ENCODE measurements at places on chromosomes 7 and 10.

DNA sequence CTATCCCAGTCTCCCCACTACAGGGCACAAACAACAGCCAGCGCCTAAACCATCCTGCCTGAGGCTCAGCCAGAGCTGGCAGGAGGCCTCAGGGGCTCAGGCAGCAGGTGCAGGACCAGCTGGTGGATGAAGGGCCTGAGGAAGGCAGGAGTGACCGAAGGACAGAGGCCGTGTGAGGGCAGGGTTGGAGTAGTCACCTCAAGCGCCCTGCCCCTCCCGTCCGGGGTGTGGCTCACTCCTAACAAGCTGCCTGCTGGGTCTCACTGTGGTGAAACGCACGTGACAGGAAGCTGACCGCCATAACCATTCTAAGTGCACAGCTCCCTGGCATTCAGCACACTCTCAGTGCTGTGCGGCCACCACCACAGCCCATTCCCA is 281.1 kb downstream of the ELFN1 start:
- DNase-seq: no peak

DNA sequence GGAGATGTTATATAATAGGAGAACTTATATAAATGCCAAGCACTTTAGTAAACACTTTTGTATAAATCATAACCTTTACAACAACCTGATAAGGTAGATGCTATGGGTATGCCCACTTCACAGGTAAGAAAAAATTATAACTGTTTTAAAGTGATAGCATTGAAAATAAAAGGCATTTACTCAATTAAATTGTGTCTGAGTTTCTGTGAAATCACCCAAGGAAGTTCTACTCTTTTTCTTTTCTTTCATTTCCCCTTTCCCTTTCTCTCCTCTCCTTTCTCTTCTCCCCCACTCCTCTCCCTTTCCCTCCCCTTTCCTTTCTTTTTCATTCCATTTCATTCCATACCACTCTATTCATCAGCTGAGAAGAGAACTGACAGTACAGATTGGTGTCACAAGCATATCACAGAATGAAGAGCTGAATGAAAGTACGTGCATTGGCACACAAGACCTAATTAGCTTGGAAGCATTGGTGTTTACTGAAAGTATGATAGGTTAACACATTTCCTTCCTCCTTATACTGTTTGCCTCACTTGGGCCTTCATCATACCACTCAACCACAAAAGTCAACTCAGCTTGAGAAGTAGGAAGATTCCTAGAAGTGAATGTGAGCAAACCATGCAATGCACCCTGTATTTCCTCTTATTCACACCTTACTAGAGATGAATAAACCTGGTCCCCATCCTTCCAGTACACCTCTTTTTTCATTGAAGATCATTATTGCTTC is 117.9 kb upstream of the AGR3 start:
- DNase-seq: peak; percentile 52

GRCh38 chr7:921581-922333 is 32.7 kb downstream of the ADAP1 start:
- no peak for DNase-seq

DNA sequence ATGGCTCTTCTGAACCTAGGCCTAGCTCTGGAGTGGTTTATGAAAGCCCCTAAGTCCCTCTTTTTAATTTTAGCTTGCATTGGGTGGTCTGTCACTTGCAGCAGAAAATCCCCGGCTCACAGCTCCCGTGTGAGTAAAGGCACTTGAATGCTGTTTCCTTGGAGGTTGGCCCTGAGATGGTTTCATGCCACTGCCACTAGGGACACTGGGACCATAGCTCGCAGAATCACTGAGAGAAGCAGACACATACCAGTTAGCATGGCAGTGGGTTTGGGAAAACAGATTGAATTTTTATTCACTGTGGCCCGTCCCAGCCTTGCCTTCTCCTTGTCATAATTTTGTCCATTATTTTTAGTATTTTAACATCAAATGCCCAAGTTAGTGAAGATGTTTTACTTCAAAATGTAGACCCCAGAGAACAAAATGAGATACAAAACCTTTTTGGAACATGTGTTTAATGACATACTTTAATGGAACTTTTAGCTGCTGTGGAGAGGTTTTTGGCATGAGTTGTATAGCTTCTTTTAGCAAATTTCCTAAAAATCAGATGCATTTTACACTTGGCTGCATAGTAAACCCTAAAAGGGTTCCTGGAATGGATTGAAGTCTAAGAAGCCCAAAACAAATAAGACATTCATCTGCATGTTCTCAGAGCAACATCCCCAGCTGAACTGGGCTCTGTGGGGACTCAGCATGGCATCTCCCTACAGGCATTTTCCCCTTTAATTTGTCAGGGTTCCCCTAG is 259.7 kb upstream of the PITRM1 start:
- DNase-seq: no peak
